Right renal cortex interstitium (tissue), 3 donors: ENCODE measurements at places on chromosomes 6 and 20. TPM values are rescaled to one million over a fixed set of nuclear protein-coding genes. Genes with fewer than 3 reads are reported as not detected.

GRCh38 chr6:33722103-33722623 lies 10.7 kb upstream of the UQCC2 start:
- no peak for DNase-seq

GRCh38 chr20:32386091-32386490 lies 28.0 kb downstream of the ASXL1 start:
- no peak for DNase-seq

GRCh38 chr20:18839507-18840247 lies 26.1 kb downstream of the SCP2D1 start:
- DNase-seq = no peak

- DNase-seq = no peak
Measured at GRCh38 chr6:38867726-38868125, 152.6 kb downstream of the DNAH8 start.

GRCh38 chr6:29791162-29791561 lies 36.5 kb upstream of the HLA-G start:
- no peak for DNase-seq

- no peak for DNase-seq
Measured at GRCh38 chr6:1215884-1216487, 95.9 kb upstream of the FOXQ1 start.

GRCh38 chr6:35209081-35209480 lies 4.7 kb upstream of the SCUBE3 start:
- no peak for DNase-seq

DNA sequence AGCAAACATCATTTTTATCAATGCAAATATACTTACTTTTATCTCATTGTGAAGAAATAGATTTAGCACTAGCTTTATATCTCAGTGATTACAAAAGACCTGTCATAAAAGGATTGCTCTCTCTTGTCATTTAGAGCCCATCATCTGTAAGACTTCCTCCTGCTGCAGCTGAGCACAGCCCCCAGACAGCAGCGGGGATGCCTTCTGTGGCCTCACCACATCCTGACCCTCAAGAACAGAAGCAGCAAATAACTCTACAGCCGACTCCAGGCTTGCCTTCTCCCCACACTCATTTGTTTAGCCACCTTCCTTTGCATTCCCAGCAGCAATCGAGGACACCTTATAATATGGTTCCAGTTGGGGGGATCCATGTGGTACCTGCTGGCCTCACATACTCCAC lies 127.0 kb upstream of the EDN1 start:
- DNase-seq = no peak

GRCh38 chr6:151293688-151294016 lies 53.9 kb downstream of the AKAP12 start:
- DNase-seq = no peak

GRCh38 chr6:155223646-155224451 lies 40.0 kb upstream of the CLDN20 start:
- DNase-seq = no peak

DNA sequence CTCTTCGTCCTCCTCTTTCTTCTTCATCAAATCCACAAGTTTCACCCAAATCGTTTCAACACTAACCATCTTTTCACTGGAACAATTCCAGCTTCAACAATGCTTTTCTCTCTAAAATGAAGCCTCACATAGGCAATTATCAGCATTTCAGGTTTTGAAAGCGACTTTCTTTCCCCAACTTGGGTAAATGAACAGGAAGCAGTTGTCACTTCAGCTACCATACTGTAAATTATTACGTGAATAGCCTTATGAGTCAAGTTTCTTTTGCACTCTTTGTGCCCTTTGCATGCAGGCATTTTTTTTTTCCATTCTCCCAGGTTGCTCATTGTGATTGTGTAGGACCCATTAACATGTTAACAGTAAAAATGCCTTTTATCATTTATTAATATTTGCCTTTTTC lies 121.7 kb upstream of the BTBD3 start:
- no peak for DNase-seq

DNA sequence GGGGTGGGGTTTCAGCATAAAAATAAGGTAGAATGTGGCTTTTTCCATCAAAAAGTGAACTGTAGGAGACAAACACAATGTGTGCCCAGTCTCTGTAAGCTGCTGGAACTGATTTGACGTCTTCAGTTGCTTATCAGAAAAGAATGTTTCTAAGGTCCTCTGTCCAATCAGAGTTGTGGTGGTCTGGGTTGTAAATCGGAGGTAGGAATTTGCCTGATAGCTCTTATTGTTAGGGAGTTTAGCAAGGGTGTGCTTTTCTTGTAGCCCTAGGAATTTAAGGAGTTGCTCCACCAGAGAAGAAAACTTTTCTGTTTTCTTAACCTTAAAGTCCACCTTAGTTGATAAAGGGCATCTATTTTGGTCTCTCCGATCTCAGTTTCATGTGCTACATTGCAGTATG lies 10.4 kb upstream of the SSTR4 start:
- DNase-seq = no peak

DNA sequence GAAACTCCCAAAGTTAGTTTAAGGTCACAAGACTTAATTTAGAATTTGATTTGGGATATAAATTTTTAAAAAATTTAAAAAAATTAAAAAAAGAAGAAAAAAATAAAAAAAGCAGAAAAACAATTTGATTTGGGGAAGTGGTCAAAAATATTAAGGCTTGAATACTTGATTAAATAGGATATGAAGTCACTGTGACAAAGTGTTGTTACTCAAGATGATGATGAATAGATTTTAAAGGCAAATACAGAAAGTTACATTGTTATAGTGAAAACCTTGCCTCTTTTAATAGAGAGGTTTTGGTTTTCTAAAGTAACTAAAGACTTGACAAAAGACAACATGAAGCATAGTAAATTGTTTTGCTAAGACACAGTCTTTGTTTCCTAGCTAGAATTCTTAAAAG lies 7.2 kb downstream of the CST9 start:
- DNase-seq = no peak

GRCh38 chr20:62232194-62232593 lies 6.1 kb upstream of the OSBPL2 start:
- DNase-seq = no peak

DNA sequence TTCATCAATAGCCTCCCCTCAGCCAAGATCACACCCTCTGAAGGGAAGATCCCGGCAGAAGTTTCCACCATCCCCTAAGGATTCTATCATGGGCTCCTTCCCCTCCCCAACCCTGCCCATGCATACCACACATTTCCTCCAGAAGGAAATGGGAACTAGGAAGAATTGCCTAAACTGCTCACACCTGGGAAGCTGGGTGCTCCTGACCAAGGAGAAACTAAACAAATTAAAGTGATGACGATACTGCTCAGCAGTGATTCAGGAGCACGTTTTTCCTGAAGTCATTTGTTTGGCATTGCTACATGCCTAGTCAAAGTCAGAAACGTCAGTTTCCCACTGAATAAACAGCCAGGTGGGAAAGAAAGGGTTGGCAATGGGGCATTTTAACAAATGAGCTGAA lies 136.1 kb upstream of the CDYL start:
- DNase-seq = no peak

- DNase-seq = no peak
Measured at GRCh38 chr6:138609801-138610430, 110.6 kb upstream of the NHSL1 start.

GRCh38 chr6:132780770-132781371 lies 17.6 kb downstream of the SLC18B1 start:
- no peak for DNase-seq

DNA sequence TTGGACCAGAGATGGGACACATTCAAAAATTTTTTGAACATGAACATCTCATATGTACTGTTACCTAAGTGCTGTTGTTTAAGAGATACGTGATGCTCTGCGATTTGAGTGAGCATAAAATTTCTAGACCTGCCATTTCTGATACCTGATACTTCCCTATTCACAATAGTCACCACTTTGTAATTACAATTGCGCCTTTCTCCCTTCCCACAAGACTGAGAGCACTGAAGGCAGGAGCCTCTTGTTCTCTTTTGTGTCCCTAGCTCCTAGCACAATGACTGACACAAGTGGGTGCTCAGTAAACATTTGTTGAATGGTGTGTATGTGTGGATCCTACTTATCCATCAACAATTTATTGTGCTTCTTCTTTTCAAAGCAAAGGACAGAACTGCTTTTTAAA lies 92.8 kb upstream of the TMEM30A start:
- no peak for DNase-seq

DNA sequence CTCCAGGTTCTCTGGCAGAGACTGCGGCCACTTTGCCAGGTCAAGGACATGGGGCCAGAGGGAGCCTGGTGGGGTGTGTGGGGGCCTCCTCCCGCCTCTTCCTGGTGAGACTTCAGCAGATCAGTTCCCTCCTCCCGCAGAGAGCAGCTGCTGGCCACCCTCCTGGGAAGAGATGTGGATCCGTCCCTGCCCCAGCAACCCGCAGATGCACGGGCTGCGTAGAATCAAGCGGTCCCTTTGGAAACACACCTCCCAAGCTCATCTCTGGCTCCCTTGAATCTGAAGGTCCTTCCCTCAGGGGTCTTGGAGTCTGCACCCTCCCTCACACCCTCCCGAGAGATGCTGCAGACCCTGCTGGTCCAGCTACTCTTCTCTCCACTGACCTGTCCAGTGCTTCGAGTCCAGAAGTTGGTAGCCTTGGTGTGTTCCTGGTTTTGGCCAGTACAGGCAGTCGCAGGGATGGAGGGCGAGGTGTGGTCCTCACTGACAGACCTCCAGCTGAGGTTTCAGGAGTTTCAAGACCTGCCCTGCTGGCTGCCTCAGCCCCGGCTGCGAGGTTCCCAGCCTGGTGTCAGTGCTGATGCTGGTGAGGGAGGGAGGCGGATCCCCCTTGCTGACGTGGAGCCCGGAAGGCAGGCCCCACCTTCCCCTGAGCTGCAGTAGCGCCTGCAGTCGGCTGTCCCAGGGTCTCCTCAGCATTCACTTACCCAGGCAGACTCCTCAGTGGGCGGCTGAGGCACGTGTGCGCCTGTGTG lies at the start of gene NPBWR2:
NPBWR2 (minus strand) TSS at position 585 of the 755 bp plus-strand sequence. CDS start 734 bp downstream, outside the sequence.
- no peak for DNase-seq

- DNase-seq = no peak
Measured at GRCh38 chr6:70151616-70152015, 151.3 kb downstream of the COL9A1 start.

- DNase-seq = no peak
Measured at GRCh38 chr20:32339116-32339515, 19.0 kb upstream of the ASXL1 start.

DNA sequence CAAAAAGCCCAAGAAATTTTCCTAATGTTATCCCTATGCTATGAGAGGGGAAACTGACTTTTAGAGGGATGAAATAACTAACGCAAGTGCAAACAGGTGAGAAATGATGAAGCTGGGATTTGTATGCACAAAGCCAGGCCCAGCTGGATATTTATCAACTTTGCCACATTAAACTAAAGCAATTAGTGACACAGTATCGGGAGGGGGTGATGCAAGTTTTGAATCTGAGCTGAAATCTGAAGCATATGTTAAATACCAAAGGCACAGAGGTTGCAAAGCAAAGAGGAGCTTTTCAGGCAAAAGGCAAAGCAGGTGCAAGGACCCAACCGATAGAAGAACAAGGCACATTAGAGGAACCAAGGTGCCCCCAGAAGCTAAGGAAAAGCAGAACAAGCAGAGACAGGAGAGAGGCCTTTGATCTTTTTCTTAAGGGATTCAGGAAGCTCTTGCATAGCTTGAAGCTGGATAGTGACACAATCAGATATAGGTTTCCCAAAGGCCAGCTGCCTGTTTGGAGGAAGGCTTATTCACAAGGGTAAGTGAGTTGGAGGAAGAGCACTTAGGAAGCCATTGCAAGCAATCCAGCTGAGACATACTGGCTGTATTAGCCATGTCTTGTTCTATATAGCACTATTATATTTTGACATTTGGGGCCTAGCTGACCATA lies 207.5 kb downstream of the HIVEP2 start:
- DNase-seq = no peak

DNA sequence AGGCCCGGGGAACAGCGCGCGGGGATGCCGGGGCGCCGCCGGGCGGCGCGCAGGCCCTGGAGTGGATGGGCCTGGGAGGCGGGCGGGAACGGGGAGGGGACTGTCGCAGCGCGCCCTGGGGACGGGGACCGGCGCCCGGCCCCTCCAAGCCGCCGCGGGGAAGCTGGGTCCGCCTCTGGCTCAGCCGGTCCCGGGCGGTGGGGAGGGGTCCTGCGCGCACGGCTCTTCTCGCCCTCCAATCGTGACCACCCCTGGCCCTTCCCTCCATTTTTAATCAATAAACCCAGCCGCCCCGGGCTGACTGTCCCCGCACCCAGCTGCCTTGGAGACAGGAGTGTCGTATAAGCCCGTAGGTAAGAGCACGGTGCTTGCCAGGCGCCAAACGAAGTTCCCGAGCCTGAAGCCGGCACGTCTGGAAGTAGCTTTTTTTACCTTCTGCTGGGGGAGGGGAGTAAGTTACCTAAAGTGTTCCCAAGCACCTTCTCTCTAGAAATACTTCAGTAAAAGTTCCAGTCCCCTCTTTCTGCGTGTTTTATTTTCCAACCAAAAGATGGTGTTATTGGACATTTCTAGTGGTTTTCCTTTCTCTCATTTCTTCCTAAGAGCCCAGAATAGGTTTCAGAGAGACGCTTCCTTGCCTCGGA lies 780 bp upstream of the TAF4 start:
- DNase-seq = peak; percentile 43

- DNase-seq = no peak
Measured at GRCh38 chr20:34312024-34312460, 8.9 kb upstream of the AHCY start.

GRCh38 chr6:11174242-11174611 lies 58.2 kb downstream of the NEDD9 start:
- no peak for DNase-seq

Gene ZGPAT
- 15.7 TPM for polyA plus RNA-seq

Gene TLDC2
- polyA plus RNA-seq = 1.8 TPM

Gene AMD1
- 78.4 TPM for polyA plus RNA-seq

Gene OR2B6
- polyA plus RNA-seq = 0.14 TPM

Gene HEY2
- polyA plus RNA-seq = 7.7 TPM

Gene FAM83B
- 9.8 TPM for polyA plus RNA-seq

Gene BTNL2
- 0.37 TPM for polyA plus RNA-seq

Gene NOL4L
- 47.7 TPM for polyA plus RNA-seq

Gene LY6G6D
- not detected for polyA plus RNA-seq

Gene CNKSR3
- 62.1 TPM for polyA plus RNA-seq

Gene EPHA7
- 44.7 TPM for polyA plus RNA-seq

Gene WFDC12
- not detected for polyA plus RNA-seq
